ENCODE measurements at places on chromosomes 16 and 17.

GRCh38 chr16:21218153-21218552, 6.8 kb upstream of the ZP2 start:
- DNase-seq, result no peak

DNA sequence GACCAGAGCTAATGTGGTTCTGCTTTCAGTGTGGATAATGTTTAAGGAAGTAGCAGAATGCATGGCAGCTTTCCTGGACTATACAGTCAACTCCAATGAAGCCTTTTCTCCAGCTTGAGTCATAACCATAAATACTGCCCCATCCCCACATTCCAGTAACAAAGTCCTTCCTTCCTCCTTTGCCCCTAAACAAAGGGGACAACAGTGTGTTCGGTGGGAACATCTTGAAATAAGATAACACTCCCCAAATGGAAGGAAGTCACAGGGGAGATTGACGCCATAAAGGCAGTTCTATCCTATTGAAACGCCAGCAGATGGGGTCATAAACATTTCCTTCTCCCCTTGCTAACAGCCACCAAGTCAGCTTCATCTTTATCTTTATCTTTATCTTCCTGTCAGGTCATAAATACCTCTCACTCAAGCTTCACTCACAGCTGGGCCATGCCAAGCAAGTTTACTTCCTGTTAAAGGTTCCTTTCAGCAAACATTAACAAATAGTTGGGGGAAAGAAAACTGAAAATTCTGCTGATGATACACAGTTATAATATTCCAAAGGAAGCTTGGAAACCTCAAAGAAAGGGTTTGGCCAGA, 136.7 kb downstream of the SNX11 start:
- no peak for DNase-seq

- no peak for DNase-seq
These were observed 227.2 kb upstream of the MON1B start for GRCh38 chr16:76963614-76964315.

GRCh38 chr17:81049372-81049911, 14.5 kb downstream of the BAIAP2 start:
- no peak for DNase-seq

DNA sequence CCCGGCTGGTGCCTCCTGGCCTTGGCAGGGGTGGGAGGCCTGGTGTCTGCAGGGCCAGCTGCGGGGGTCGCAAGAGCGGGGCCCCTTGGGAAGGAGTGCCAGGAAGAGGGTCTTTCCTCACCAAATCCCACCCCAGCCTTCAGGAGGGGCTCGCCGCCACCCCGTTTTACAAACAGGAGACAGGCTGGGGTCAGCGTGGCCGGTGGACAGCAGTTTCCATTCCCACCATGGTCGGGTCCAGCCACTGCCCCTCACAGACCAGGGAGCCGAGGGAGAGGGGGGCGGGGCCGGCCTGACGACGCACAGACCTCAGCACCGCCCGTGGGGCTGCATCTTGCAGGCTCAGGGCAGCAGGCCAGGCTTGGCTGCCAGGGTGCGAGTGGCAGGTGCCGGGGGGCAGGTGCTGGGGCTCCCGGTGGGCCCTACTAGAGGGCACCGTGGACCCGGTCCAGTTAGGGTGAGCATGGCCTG, 7.6 kb downstream of the CBFA2T3 start:
- DNase-seq, result no peak

GRCh38 chr16:16882766-16883165, 503.8 kb downstream of the NPIPA7 start:
- DNase-seq, result no peak

DNA sequence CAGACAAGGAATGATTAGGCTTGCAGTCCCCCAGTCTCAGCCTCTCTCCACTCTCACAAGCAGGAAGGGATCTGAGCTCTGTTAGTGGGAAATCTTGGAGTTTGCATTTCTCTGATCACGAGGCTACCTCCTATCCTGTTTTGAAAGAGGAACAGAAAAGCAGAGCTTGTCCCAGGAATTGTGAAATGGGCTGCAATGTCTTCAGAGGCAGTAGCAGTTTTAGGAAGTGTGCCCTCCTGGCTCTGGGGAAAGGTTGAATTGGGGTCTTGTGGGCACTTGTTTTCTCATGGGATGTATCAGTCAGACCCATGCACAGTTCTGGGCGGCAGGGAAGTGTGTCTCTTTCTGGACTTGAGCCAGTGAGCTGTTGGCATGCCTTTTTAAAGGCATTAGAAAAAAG, 22.8 kb downstream of the NUP85 start:
- no peak for DNase-seq

DNA sequence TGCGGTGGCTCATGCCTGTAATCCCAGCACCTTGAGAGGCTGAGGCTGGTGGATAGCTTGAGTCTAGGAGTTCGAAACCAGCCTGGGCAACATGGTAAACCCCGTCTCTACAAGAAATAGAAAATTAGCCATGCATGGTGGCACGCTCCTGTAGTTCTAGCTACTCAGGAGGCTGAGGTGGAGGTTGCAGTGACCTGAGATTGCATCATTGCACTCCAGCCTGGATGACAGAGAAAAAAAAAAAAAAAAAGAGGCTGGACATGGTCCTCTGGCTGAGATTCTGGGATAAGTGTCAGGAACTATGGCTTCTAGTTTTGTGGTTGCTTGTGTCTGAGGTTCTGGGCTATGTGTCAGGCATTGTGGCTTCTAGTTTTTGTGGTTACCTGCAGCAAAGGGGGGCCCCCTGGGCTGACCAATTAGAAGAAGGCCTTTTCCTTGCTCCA, 7.0 kb downstream of the KSR1 start:
- no peak for DNase-seq

DNA sequence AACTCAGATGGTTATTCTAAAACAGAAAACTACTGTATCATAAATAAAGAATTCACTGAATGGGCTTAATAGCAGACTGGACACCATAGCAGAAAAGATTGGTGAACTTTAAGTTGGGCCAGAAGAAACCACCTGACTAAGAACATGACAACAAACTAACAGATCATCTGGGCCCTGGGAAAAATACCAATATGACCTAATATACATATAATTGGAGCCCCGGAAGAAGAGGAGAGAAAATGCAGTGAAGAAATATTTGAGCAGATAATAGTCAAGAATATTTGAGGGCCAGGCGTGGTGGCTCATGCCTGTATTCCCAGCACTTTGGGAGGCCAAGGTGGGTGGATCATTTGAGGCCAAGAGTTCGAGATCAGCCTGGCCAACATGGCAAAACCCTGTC, 25.5 kb upstream of the SDK2 start:
- DNase-seq, result no peak

- DNase-seq, result no peak
These were observed 208.2 kb downstream of the FTO start for GRCh38 chr16:53912155-53912554.

DNA sequence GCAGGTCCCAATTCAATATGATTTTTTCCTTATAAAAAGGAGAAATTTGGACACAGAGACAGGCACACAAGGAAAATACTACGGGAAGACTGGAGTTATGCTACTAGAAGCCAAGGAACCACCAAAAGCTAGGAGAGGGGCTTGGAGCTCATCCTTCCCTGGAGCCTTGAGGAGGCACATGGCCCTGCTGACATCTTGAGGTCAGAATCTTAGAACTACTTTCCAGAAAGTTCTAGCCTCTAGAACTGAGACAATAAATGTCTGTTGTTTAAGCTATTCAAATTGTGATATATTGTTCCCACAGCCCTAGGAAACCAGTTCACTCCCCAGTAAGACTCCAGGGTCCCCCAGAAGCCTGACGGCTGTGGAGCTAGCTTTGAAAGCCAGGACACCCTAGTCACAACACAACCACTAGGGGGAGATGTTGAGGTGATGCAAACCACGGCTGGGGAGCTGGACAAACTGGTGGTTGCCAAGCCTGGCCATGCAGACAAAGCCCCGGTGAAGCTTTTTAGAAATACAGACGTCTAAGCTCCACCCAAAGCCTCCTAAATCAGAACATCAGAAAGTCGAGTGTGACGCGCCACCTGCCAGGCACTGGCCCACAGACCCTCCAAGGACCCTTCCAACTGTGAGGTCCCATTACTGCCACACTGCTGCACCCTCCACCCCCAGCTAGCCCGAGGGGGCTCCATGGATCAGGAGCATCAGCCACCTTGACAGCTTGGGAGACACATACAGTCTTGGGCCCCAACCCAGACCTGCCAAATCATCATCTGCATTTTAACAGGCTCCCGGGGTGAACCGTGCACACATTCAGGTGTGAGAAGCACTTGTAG, 106.4 kb downstream of the SLC39A11 start:
- DNase-seq, result peak; percentile 56

GRCh38 chr17:19487024-19487600, 46.5 kb upstream of the SLC47A1 start:
- DNase-seq, result no peak

- no peak for DNase-seq
These were observed 1.2 kb upstream of the P2RX1 start for GRCh38 chr17:3917391-3917931.

DNA sequence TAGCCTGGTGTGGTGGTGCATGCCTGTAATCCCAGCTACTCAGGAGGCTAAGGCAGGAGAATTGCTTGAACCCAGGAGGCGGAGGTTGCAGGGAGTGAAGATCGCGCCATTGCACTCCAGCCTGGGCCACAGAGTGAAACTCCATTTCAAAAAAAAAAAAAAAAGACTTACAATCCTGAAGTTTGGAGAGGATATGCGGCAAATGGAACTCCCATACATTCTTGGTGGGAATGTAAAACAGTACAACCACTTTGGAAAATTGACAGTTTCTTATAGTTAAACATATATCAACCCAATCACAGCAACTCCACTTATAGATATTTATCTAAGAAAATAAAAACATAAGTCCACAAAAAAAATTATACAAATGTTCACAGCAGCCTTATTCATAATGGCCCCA, 11.9 kb downstream of the GFOD2 start:
- no peak for DNase-seq

DNA sequence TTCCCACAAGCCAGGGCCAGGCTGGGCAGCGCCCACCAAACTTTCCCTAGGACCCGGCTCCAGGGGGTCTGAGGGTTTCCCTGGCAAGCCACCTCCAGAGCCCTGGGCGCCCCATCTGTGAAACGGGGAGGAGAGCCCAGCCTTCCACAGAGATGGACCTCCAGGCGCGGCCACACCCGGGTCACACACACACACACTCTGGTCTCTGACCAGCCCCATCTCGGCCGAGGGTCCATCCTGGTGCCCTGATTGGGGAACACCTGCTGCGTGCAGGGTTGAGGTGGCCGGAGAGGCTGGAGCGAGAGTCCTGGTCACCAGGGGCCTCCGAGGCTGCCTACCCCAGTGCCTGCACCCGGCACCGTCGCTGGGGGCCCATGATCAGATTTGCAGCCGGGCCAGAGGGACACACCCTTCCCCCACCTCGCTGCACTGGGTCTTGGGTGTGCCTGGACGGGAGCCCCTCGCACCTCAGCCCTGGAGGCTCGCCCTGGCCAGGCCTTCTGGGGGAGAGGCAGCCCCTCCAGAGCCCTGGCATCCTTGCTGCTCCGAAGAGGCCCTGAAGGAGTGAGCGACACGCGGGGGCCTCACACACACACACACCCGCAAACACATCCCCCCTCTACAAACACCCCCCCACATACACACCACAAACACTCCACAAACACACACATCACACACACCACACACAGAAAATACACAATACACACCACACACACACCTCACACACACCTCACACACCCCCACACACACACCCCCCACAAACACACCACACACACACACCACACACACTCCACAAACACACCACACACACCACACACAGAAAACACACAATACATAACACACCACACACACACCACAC, 29.7 kb downstream of the SLC25A10 start:
- DNase-seq, result no peak

- no peak for DNase-seq
These were observed 18.9 kb upstream of the GOSR2 start for GRCh38 chr17:46903762-46904672.

- DNase-seq, result no peak
These were observed 2.5 kb downstream of the ODAD4 start for GRCh38 chr17:41932816-41933389.

DNA sequence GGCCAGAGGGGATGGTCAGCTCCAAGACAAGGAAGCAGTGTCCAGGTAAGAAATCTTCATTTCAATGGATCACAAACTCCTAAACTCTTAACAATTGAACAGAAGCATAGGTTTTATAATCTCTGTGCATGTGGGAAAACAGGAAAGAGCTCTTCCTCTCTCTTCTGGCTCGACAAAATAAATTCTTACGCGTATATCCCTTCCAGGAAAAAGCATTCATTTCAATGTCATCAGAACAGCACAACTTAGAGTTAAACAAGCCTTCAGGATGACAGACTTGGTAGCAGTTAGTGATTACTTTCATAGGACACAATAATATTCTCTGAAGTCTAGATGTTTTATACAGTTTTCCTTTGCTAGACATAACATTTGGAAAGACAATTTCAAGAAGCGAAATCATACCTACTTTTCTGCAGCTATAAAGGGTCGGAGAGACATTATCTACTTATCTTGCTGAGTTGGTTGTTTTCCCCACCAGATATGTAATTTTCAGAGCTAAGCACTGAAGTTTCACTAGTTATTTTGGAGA, 19.3 kb upstream of the SLC35G3 start:
- no peak for DNase-seq

DNA sequence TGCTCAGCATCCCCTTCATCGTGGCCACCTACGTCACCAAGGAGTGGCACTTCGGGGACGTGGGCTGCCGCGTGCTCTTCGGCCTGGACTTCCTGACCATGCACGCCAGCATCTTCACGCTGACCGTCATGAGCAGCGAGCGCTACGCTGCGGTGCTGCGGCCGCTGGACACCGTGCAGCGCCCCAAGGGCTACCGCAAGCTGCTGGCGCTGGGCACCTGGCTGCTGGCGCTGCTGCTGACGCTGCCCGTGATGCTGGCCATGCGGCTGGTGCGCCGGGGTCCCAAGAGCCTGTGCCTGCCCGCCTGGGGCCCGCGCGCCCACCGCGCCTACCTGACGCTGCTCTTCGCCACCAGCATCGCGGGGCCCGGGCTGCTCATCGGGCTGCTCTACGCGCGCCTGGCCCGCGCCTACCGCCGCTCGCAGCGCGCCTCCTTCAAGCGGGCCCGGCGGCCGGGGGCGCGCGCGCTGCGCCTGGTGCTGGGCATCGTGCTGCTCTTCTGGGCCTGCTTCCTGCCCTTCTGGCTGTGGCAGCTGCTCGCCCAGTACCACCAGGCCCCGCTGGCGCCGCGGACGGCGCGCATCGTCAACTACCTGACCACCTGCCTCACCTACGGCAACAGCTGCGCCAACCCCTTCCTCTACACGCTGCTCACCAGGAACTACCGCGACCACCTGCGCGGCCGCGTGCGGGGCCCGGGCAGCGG, 3.2 kb downstream of the UTS2R start:
- DNase-seq, result no peak
